ENCODE measurements at places on chromosomes 7 and 10.

- DNase-seq, result no peak
These were observed 165.2 kb upstream of the AUTS2 start for GRCh38 chr7:69433081-69433480.

DNA sequence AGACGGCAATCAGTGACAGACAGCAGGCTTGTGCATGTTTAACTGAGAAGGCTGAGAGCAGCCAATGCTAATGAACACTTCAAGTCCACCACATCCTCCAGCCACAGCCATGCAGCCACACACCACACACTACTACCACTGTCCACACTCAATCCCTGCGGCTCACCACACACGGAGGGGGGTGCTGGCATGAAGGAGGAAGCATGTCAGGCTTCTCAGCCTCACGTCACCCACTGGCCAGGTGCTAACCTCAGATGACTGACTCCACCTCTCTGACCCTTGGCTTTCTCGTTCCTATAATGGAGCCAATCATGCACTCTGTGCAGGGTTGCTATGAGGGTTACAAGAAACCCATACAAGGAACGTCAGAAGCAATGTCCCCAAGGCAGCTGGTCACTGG lies 165.4 kb upstream of the RNF32 start:
- no peak for DNase-seq

DNA sequence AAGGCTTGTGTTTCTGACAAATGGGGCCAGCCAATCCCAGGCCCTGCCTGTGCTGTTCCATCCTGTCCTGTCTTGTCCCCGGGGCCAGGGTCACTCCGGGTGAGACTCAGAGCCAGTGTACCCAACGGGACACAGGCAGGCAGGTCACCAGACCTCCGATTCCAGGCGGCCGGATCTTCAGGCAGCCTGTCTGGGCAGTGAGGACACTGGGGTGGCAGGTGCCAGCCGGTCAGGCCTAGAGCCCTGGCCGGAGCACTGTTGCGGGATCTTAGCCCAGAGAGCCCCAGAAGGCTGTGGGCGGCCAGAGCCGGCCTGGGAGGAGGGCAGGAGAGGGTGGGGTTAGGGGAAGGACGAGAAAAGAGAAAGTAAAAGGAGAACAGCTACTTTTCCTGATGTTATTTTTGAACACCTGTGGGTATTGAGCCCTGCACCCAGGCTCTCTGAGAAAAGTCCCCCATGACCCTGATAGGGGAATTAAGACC lies 134.3 kb upstream of the TNRC18 start:
- no peak for DNase-seq

- DNase-seq, result no peak
These were observed 447 bp downstream of the RSU1 start for GRCh38 chr10:16816830-16817124.

GRCh38 chr7:13411636-13412035 lies 577.8 kb downstream of the ETV1 start:
- DNase-seq, result no peak

- DNase-seq, result no peak
These were observed 20.6 kb upstream of the C10orf105 start for GRCh38 chr10:71740069-71740653.

- DNase-seq, result no peak
These were observed 153.2 kb downstream of the BTAF1 start for GRCh38 chr10:92076722-92077121.

All from NCI-H526 treated with DMSO at 0.1 percent for 48 hours (cell line).